ENCODE measurements at places on chromosomes 2 and 18.
A peak's percentile ranks its signal among the peaks of the same experiment; 100 is the strongest.

DNA sequence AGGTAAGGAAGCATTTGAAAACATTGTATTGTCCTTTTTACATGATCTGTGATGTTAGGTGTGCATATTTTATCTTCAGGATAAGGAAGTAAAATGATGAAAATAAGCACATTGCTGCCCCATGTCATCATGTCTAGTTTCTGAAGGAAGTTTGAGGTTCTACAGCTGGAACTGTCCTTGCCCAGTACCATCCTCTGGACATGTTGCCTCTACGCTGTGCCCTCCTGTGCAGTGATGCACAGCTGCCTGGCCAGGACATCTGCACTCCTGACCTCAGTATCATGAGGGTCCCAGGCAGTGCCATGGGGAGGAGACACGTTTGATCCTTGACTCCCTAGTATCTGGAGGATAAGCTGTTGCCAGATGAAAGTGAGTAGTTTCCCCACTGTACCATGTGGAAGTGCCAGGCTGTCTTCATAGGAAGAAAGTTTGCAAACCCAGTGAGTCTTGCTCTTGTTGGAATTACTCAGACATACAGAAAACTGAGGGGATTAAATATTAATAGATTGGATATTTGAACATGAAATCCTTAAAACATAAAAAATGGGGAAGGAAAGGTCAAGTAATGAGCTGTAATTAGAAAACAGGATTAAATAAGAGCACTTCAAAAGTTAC lies 9.5 kb downstream of the ALKAL2 start:
- peaks cover 7% of the 10 kb centered on the region for H3K4me1 ChIP-seq
- H3K36me3 ChIP-seq = peaks cover 40% of the 10 kb centered on the region
- DNase-seq = no peak

DNA sequence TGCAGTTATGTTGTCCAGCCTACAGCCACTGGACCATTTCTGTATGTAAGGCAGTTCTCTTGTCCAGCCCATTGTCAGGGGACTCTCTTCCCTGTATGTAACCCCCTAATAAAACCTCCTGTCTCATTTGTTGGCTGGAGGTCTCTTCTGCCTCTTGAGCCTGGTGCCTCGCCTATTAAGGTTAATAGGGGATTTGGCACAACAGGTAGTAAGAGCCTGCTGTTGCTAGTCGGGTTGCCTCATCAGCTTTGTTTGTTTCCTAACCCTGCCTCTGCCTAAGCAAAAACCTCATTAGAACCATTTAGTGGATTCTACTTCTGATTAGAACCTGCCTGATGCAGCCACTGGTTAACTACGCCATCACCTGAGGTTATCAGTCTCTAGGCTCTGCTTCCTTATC lies 62.2 kb upstream of the STPG4 start:
- H3K4me1 ChIP-seq = no peaks in the 10 kb centered on the region
- DNase-seq = no peak
- no peak overlapping the region for H3K27ac ChIP-seq
- H3K4me3 ChIP-seq = no peak overlapping the region

DNA sequence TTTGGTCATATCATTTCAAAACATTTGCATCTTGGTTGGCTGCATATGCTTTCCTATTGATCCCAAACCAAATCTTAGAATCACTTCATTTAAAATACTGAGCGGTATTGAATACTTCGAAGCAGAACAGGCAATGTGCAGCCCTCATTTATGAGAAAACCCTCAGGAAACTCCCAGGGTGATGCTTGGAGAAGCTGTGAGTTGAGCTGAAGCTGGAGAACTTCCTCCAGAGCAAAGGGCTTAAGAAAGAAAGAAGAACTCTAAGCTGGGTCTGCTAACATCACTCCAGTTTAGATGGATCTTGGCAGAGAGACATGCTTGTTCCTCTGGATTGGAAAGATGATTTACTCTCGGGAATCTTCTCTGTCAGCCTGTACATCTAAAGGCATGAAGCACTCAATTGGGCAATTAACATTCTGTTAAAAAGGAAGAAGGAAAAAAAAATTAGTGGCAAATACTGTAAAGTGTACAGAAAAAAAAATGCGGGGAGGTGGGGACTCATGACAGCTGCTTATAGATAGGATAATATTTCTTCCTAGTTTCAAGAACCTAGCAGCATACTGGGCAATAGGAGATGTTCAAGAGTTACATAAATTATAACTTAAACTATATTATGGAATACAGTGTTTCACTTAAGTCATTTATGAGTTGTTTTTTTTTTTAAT lies 49.5 kb downstream of the ATIC start:
- no peak overlapping the region for H3K4me3 ChIP-seq
- peaks cover 3% of the 10 kb centered on the region for H3K4me1 ChIP-seq
- no peaks in the 10 kb centered on the region for H3K27me3 ChIP-seq
- H3K27ac ChIP-seq = no peak overlapping the region
- H3K36me3 ChIP-seq = peaks cover 20% of the 10 kb centered on the region
- no peak for DNase-seq

GRCh38 chr2:179985163-179985820 lies 21.8 kb downstream of the CWC22 start:
- peaks cover 53% of the 10 kb centered on the region for H3K36me3 ChIP-seq
- DNase-seq = no peak
- peaks cover under 1% of the 10 kb centered on the region for H3K4me1 ChIP-seq

DNA sequence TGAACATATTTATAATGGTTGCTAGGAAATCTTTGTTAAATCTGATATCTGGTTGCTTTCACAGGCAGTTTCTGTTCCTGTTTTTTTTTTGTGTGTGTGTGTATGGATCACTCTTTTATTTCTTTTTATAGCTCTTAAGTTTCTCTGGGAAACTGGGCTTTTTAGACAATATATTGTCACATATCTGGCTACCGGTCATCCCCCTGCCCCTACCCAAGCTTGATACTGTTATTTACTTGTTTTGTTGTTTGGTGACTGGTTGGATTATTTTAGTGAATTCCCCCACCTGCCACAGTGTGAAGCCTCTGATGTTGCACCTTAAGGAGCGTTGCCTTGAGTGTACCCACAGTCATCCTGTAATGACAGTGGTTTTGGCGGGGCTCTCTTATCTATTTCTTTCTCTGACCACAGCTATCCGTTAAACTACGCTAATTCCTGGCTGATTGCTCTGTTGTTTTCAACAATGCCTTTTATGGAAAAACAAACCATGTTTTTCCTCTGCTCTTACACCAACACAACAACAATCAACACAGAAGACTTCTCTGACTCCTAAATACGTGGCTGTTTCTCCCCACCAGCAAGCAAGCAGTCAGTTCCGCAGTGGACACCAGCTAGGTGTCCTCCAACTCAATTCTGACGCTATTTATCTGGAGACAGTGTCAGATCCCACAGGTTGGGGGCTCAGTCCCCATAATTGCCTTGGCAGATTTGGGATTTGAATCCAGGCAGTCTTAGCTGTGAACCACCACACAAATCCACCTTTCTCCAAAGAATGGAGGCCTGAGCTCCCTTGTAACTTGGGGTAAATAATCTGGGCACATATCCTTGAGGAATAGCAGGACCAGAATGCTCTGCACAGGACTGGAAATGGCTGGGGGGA lies 10.9 kb downstream of the GNLY start:
- DNase-seq = peak; percentile 34
- H3K36me3 ChIP-seq = no peaks in the 10 kb centered on the region
- H3K4me1 ChIP-seq = peaks cover 35% of the 10 kb centered on the region
- H3K27me3 ChIP-seq = no peaks in the 10 kb centered on the region
- peak overlapping the region; percentile 90 for H3K27ac ChIP-seq
- H3K4me3 ChIP-seq = peak overlapping the region; percentile 77

- DNase-seq = no peak
- H3K4me3 ChIP-seq = peak within 1 kb of the TSS; percentile 80
Measured at GRCh38 chr2:171522052-171522787, at the start of gene CYBRD1. Gene CYBRD1 (plus strand): TSS chr2:171522474. CDS start chr2:171522546, 72 bp downstream.

GRCh38 chr2:152037743-152038435 lies 61.0 kb downstream of the CACNB4 start:
- no peaks in the 10 kb centered on the region for H3K4me1 ChIP-seq
- H3K27ac ChIP-seq = no peak overlapping the region
- H3K27me3 ChIP-seq = peaks cover 3% of the 10 kb centered on the region
- H3K36me3 ChIP-seq = no peaks in the 10 kb centered on the region

GRCh38 chr2:8263901-8264300 lies 418.0 kb upstream of the ID2 start:
- no peak overlapping the region for H3K27ac ChIP-seq
- H3K4me3 ChIP-seq = no peak overlapping the region
- H3K27me3 ChIP-seq = peaks cover 5% of the 10 kb centered on the region
- DNase-seq = no peak
- H3K4me1 ChIP-seq = no peaks in the 10 kb centered on the region

DNA sequence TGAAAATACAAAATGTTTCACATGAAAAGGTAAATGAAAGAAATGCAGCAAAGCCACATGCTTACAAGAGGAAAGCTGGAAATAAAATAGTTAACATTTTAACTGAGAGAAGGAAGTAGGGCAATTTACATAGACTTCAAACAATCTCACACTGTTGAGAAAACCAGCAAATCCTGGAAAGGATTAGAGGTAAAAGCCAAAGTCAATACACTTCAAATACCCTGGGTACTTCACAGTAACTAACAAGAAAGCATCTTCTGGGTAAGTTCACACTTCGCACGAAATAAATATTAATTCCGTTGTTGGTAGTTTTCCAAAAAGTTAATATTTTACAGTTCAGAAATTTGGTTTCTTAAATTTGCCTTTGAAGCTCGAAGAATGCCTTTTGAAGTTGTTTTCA lies 3.5 kb upstream of the ERICH2 start:
- no peak overlapping the region for H3K4me3 ChIP-seq
- H3K4me1 ChIP-seq = peaks cover 10% of the 10 kb centered on the region
- no peak for DNase-seq
- H3K36me3 ChIP-seq = no peaks in the 10 kb centered on the region
- no peak overlapping the region for H3K27ac ChIP-seq

DNA sequence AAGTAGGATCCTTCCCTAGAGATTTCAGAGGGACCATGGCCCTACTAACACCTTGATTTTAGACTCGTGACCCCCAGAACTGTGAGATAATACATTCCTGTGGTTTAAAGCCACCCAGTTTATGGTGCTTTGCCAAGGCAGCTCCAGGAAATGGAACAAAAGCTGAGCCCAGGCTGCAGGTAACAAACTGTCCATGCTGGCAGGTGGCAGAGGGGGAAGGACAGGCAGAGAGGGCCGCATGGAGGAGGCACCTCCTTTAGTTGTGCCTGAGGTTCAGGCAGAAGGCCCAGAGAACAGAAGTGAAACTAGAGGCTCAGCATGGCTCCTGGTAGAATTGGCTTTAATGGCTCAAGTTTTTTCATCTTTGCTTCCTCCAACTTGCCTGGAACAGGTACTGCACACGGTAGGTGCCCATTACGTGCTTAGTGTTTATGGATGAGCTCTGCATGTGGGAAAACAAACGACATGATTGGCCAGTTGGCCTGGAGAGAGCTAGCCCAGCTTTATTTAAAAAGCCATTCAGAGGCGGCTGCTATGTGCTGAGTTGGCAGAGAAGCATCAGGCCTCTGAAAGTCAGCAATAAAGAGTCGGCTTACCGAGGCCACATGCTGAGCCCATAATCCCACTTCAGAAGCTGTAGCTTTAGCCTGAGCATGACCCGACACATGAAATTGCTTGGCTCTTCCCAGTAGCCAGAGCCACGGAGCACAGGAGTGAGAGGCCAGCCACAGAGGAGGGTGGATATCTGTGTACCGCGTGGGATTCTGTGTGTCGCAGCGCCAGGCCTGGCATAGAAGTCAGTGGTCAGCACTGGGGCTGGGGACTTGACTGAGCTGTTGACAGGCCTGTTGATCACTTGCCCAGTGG lies 36.5 kb downstream of the HS1BP3 start:
- H3K36me3 ChIP-seq = peaks cover 8% of the 10 kb centered on the region
- no peaks in the 10 kb centered on the region for H3K27me3 ChIP-seq
- H3K4me3 ChIP-seq = no peak overlapping the region
- peaks cover 4% of the 10 kb centered on the region for H3K4me1 ChIP-seq

- H3K4me3 ChIP-seq = no peak overlapping the region
- no peak for DNase-seq
- no peaks in the 10 kb centered on the region for H3K4me1 ChIP-seq
- no peak overlapping the region for H3K27ac ChIP-seq
- no peaks in the 10 kb centered on the region for H3K27me3 ChIP-seq
- no peaks in the 10 kb centered on the region for H3K36me3 ChIP-seq
Measured at GRCh38 chr18:6741232-6741663, 11.7 kb downstream of the ARHGAP28 start.

GRCh38 chr2:233422050-233422639 lies 67.9 kb downstream of the DGKD start:
- H3K36me3 ChIP-seq = peaks cover 11% of the 10 kb centered on the region
- H3K4me1 ChIP-seq = peaks cover 75% of the 10 kb centered on the region
- H3K27me3 ChIP-seq = no peaks in the 10 kb centered on the region
- H3K27ac ChIP-seq = peak overlapping the region; percentile 92
- peak; percentile 58 for DNase-seq
- H3K4me3 ChIP-seq = peak overlapping the region; percentile 86

- H3K4me3 ChIP-seq = no peak overlapping the region
- no peak overlapping the region for H3K27ac ChIP-seq
- H3K27me3 ChIP-seq = no peaks in the 10 kb centered on the region
- DNase-seq = no peak
Measured at GRCh38 chr18:52715421-52715820, 375.4 kb downstream of the DCC start.

DNA sequence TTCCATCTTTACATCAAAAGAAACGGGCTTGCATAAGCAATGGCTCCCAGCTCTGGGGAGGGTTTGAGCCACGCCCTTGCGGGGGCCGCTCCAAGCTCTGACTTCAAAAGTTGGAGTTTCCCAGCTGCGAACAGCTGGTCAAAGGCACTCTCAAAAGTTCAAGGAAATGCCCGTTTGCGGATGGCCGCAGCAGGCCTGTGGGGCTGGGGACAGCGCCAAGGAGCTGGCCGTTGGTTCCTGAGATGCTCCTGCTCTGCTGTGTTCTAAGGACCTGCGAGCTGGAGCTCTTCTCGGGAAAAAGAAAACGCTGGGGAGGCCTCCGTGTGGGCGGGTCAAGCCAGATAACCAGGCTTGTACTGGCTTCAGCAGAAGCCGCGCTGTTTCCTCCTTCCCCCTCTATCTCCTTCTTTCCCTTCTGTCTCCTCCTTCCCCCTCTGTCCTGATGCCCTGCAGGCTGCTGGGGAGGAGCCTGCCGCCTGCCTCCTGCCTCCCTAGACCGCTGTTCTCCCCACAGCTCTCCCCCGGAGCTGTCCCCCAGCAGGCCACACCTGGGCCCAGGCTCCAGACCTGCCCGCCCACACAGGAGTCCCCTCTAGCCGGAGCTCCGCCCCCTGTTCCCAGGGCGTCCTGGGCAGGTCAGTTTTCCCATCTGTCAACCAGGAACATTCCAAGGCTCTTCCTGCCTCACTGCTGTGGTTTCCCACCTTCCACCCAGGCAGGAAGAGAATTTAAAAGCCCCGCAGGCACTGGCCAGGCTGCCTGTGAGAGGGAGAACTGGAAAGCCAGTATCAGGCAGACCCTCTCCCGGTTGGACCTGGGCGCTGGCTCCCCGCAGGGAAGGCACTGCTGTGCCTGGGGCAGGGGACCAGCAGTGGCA lies 14.1 kb downstream of the KLF11 start:
- H3K4me3 ChIP-seq = no peak overlapping the region
- no peaks in the 10 kb centered on the region for H3K4me1 ChIP-seq
- peaks cover 10% of the 10 kb centered on the region for H3K36me3 ChIP-seq
- DNase-seq = no peak
- no peak overlapping the region for H3K27ac ChIP-seq

Data from memory B cell (primary cell).